ENCODE measurements at places on chromosomes 7 and 10. TPM values are rescaled to one million over a fixed set of nuclear protein-coding genes. Genes with fewer than 3 reads are reported as not detected.
A peak's percentile ranks its signal among the peaks of the same experiment; 100 is the strongest.

INA gene
- 9.4 TPM for total RNA-seq

ANTXRL gene
- total RNA-seq: not detected

GNGT1 gene
- not detected for total RNA-seq

HTR5A gene
- not detected for total RNA-seq

ATP5MK gene
- total RNA-seq: 424 TPM

- H3K36me3 ChIP-seq: no peaks in the 10 kb centered on the region
- DNase-seq: no peak
- H3K27me3 ChIP-seq: peaks cover 10% of the 10 kb centered on the region
- no peaks in the 10 kb centered on the region for H3K4me1 ChIP-seq
These were observed 75.9 kb upstream of the SLF2 start for GRCh38 chr10:100836891-100837290.

GRCh38 chr7:7932553-7932952 lies 36.0 kb upstream of the GLCCI1 start:
- H3K27me3 ChIP-seq: no peaks in the 10 kb centered on the region
- no peaks in the 10 kb centered on the region for H3K4me1 ChIP-seq
- no peak overlapping the region for H3K4me3 ChIP-seq
- no peaks in the 10 kb centered on the region for H3K36me3 ChIP-seq
- no peak overlapping the region for H3K27ac ChIP-seq

- no peaks in the 10 kb centered on the region for H3K27me3 ChIP-seq
- H3K4me1 ChIP-seq: peaks cover 15% of the 10 kb centered on the region
- no peak overlapping the region for H3K4me3 ChIP-seq
- H3K36me3 ChIP-seq: no peaks in the 10 kb centered on the region
- DNase-seq: peak; percentile 60
These were observed 285.7 kb downstream of the RPS24 start for GRCh38 chr10:78319371-78319770.

DNA sequence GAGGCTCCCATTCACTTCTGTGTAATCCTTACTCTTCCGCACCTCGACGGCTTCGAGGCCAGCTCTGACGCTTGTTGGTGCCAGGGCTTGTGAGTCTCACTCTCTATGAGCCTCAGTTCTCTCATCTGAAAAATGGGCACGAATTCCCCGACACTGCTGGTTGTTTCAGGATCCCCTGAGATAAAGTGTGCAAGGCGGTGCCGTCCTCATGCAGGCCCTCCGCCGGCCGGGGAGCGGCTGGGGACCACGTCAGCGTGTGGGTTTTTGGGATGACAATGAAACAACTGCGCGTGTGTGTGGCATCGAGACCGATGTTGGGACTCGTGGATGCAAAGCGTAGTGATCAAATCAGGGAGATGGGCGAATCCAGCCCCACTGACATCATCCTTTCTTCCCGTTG lies 75.6 kb downstream of the FOXL3 start:
- H3K4me1 ChIP-seq: peaks cover 37% of the 10 kb centered on the region
- peak overlapping the region; percentile 53 for H3K4me3 ChIP-seq
- H3K36me3 ChIP-seq: no peaks in the 10 kb centered on the region
- H3K27ac ChIP-seq: peak overlapping the region; percentile 8
- DNase-seq: no peak

DNA sequence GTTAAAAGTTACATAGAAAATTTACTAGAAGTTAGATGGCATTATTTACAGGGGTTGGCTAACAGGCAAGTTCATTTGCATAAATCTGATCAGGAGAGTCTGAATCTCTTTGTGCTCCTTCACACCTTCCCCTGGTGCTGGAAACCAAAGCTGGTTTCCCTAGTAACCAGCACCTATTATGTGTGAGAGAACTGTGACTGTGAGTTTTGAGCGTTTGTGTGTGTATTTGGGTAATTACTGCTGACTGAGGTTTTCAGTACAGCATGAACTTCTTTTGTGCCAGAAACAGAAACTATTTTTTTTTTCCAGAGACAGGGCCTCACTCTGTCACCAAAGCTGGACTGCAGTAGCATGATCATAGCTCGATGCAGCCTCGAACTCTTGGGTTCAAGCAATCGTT lies 10.3 kb upstream of the IFIT1B start:
- H3K27ac ChIP-seq: no peak overlapping the region
- no peaks in the 10 kb centered on the region for H3K36me3 ChIP-seq
- no peak overlapping the region for H3K4me3 ChIP-seq
- no peaks in the 10 kb centered on the region for H3K27me3 ChIP-seq
- no peak for DNase-seq
- peaks cover 10% of the 10 kb centered on the region for H3K4me1 ChIP-seq

- no peak overlapping the region for H3K27ac ChIP-seq
- no peaks in the 10 kb centered on the region for H3K27me3 ChIP-seq
- H3K4me3 ChIP-seq: no peak overlapping the region
- H3K4me1 ChIP-seq: no peaks in the 10 kb centered on the region
- H3K36me3 ChIP-seq: peaks cover under 1% of the 10 kb centered on the region
These were observed 6.8 kb downstream of the PON1 start for GRCh38 chr7:95317546-95317945.

GRCh38 chr7:140517546-140518369 lies 38.5 kb upstream of the MKRN1 start:
- no peaks in the 10 kb centered on the region for H3K27me3 ChIP-seq
- peak; percentile 87 for DNase-seq
- peak overlapping the region; percentile 64 for H3K27ac ChIP-seq
- H3K4me3 ChIP-seq: no peak overlapping the region
- H3K36me3 ChIP-seq: no peaks in the 10 kb centered on the region

DNA sequence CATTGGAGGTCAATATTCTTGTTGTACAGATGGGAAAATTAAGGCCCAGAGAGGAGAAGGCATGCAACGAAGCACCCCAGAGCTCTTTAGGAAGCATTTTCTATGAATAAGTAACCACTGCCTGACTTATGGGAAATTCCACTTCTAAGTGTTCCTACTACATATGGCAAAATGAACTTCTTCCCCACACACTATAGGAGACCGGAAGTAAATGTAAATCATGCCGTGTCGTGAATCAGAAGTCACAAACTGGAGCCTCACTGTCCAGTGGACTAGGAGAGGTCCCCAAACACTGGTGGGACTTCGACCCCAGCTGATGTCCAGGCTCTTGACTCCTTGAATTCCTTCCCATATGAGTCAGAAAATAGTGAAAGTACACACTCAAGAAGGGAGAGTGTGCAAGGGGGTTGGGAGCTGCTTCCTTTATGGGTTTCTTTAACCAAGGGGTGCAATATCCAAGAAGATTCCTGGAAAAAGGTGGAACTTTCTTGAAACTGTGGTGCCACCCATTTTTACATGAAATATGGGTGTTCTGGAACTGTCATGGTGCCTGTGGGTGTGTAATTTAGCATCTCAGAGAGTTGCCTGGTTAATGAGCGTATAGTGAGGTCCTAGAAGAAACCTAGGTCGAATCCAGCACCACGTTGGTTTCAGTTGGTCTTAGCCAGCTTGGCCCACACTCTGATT lies 6.7 kb downstream of the RASSF4 start:
- peak overlapping the region; percentile 72 for H3K27ac ChIP-seq
- peaks cover 57% of the 10 kb centered on the region for H3K4me1 ChIP-seq
- peak overlapping the region; percentile 27 for H3K4me3 ChIP-seq
- peak; percentile 15 for DNase-seq

- no peaks in the 10 kb centered on the region for H3K36me3 ChIP-seq
- no peak overlapping the region for H3K4me3 ChIP-seq
- no peaks in the 10 kb centered on the region for H3K27me3 ChIP-seq
- no peak for DNase-seq
These were observed 18.4 kb upstream of the MAP3K8 start for GRCh38 chr10:30415593-30415992.

DNA sequence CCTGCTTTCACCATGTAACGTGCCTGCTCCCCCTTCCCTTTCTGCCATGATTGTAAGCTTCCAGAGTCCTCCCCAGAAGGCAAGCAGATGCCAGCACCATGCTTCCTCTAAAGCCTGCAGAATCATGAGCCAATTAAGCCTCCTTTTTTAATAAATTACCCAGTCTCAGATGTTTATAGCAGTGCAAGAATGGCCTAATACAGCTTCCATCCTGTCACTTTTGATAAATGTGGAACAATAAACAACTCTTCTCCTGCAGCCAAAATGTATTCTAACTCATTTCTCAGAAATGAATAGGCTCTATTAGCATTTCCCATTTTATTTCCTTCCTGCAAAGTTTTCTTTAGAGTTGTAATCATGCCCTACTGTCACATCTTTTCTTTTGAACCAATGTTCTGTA lies 43.4 kb downstream of the C7orf25 start:
- peaks cover 3% of the 10 kb centered on the region for H3K27me3 ChIP-seq
- H3K27ac ChIP-seq: no peak overlapping the region
- no peak overlapping the region for H3K4me3 ChIP-seq
- DNase-seq: no peak
- no peaks in the 10 kb centered on the region for H3K36me3 ChIP-seq
- peaks cover 6% of the 10 kb centered on the region for H3K4me1 ChIP-seq

- no peak overlapping the region for H3K27ac ChIP-seq
- peaks cover 30% of the 10 kb centered on the region for H3K4me1 ChIP-seq
- H3K27me3 ChIP-seq: no peaks in the 10 kb centered on the region
- H3K36me3 ChIP-seq: peaks cover 6% of the 10 kb centered on the region
These were observed 69.2 kb downstream of the CPVL start for GRCh38 chr7:29077176-29077575.

DNA sequence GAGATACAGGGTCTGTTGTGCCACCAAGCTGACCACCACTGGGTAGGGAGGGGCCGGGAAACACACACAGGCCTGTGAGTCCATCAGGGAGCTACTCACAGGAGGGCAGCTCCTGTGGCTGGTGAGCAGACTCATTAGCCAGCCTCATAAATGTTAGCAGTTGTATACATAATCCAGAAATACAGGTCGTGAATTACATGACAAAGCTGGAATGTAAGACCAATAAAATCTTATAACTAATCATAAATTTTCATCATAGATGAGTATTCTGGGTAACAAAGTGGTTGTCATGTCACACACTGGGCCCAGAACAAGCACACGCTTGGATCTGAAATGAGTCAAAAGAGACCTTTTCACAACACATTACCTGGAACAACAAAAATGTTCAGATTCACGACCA lies 642.6 kb upstream of the AUTS2 start:
- no peaks in the 10 kb centered on the region for H3K4me1 ChIP-seq
- H3K27ac ChIP-seq: no peak overlapping the region
- H3K4me3 ChIP-seq: no peak overlapping the region
- DNase-seq: no peak
- peaks cover 3% of the 10 kb centered on the region for H3K27me3 ChIP-seq

DNA sequence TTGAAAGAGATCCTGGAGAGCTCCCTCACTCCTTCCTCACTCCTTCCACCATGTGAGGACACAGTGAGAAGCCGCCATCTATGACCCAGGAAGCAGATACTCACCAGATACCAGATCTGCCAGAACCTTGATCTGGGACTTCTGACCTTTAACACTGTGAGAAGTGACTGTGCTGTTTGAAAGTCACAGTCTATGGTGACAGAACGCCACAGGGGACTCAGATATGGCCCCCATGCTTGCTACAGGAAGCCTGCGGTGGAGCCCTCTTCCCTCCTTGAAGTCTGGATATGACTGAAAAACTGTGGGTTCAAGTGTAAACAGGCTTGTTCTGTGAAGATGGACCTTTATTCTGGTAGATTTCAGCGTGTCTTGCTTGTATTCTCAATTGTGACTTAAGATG lies 297.8 kb downstream of the KLF6 start:
- H3K4me3 ChIP-seq: no peak overlapping the region
- H3K36me3 ChIP-seq: peaks cover 5% of the 10 kb centered on the region
- no peaks in the 10 kb centered on the region for H3K27me3 ChIP-seq
- H3K27ac ChIP-seq: no peak overlapping the region

DNA sequence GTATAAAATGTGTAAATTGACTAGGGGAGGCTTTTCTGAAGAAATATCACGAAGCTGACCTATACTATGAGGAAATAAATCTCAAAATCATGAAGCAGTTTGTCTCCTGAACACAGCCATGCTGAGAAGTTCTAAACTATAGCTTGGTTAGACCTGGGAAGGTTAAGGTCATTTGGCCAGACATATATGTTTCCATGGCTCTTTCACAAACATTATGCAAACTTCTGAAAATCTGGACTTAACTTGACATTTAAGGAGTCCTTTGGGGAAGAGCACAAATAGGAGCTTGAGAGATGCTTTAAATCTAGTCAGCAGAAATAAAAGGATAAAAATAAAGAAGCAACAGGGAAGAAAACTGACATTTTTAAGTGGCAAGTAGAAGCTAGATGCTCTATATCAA lies 115.9 kb upstream of the MEOX2 start:
- no peak overlapping the region for H3K4me3 ChIP-seq
- no peak for DNase-seq
- peaks cover 5% of the 10 kb centered on the region for H3K4me1 ChIP-seq
- no peak overlapping the region for H3K27ac ChIP-seq
- H3K36me3 ChIP-seq: no peaks in the 10 kb centered on the region

DNA sequence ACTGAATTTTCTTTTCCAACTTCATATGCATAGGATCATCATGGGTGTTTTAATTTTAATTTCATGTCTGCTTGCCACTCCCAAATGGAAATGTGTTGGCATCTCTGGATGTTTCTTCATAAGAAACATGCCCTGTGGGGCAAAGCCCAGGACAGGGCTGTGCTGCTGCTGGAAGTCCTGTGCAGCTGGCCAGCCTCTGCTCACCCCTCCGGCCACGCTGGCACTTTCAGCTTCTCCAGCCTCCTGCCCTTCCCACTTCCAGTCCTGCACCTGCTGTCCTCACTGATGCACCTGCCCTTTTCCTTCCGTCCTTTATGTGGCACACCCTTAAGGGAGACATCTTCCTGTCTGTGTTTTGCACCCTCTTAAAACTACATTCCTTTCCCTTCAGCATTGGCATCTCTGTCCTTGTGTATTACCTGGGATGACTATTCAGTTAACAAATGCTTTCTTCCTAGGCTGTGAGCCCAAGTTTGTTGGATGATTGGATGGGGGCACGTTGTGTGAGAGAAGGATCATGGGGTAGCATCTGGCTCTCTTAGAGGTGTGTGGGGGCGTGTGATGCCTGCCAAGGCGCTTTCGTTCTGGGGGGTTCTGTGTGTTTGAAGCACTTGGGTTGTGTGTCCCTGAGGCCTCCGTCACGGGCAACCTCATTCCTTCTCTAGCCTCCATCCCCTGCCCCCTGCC lies 56.8 kb downstream of the TCF7L2 start:
- peaks cover 43% of the 10 kb centered on the region for H3K4me1 ChIP-seq
- no peak for DNase-seq
- no peak overlapping the region for H3K4me3 ChIP-seq
- no peaks in the 10 kb centered on the region for H3K27me3 ChIP-seq
- H3K27ac ChIP-seq: no peak overlapping the region

DNA sequence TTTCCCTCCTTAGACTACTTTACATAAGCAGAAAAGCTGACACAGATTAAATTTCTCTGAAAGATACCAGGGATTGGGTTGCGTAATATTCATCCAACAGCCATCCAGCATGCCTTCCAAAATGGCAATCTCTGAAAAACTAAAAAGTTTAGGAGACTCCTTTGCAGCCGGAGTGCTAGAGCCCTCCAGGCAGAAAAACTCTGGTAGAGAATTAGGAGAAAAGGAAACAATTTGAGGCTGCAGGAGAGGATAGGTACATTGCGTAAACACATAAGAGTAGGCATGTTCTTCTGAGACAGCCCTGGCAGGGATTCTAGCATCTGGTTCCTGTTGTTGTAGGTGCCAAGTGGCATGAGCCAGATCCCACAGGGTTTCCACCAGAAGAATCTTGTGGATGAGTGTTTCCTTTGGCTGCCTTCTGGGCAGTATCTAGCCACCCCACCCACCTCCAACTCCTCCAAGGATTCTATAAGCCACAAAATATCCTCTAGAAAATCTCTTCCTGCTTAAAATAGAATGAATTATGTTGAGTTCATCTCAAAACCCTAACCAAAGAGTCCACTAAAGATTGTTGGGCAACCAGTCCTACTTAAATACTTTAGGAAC lies 402.4 kb downstream of the HGF start:
- H3K4me3 ChIP-seq: no peak overlapping the region
- no peak overlapping the region for H3K27ac ChIP-seq
- no peak for DNase-seq

Measured in type B pancreatic cell (in vitro differentiated cells).